ENCODE measurements at places on chromosomes 4 and X. TPM values are rescaled to one million over a fixed set of nuclear protein-coding genes. Genes with fewer than 3 reads are reported as not detected.

- DNase-seq: no peak
Measured at GRCh38 chr4:83036991-83037665, 2.1 kb downstream of the COPS4 start.

GRCh38 chr4:71593311-71593710 is 190.6 kb downstream of the GC start:
- DNase-seq: no peak

- DNase-seq: no peak
Measured at GRCh38 chr4:52919461-52919860, 57.3 kb downstream of the RASL11B start.

CT45A10 gene
- not detected for total RNA-seq

TLR3 gene
- total RNA-seq: 4.4 TPM

DNA sequence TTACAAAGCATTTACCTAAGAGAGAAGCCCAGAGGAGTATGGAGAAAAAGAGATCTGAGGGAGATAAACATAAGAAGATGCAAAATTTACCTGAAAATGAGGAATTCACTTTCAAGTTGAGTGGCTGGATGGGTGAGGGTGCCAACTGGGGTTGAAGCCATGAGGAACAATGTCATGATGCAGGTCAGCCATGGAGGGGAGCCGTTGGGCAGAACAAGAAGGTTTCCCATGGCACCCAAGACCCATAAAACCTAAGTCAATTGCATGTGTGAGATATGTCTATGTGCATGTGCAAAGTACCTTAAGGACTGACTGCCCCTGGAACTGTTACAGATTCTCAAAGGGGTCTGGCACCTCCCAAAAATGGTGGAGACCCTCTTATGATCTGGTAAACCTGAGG is 46.6 kb upstream of the PRRG1 start:
- DNase-seq: no peak

- no peak for DNase-seq
Measured at GRCh38 chrX:124862301-124862700, 457.4 kb upstream of the TEX13C start.

DNA sequence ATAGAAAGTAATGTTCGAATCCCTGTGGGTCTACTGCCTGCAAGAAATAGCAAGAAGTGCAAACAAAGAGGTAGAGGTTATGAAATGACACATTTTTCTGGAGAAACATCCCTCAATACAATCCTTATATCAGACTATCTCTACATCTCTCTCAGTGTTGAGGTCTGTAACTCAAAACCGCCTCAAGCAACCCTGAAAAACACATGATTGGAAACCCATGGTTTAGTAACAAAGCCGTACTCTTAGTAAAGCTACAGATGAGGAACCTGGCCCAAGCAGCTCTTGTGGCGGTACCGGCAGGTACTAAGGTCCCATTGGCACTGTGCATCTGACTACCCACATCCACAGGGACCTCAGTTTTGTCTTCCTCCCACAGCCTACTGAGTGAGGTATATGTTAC is 53.9 kb downstream of the IRF2 start:
- no peak for DNase-seq

DNA sequence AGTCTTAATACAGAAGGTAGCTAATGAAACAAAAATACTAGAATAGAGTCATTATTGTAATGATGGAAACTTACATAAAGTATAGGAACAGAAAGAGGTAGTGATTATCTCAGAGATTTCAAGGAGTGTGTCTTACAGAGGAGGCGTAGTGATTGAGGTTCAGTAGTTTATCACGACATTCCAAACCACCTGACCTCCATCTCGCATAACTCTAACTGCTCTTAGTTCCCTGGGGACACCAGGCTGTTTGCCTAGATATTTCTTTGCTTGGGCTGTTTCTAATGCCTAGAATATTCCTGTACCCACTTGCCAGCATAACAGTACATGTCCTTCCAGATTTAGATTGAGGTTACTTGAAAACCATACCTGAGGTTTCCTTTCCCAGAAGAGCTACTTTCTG is 29.1 kb downstream of the STAG2 start:
- DNase-seq: no peak

DNA sequence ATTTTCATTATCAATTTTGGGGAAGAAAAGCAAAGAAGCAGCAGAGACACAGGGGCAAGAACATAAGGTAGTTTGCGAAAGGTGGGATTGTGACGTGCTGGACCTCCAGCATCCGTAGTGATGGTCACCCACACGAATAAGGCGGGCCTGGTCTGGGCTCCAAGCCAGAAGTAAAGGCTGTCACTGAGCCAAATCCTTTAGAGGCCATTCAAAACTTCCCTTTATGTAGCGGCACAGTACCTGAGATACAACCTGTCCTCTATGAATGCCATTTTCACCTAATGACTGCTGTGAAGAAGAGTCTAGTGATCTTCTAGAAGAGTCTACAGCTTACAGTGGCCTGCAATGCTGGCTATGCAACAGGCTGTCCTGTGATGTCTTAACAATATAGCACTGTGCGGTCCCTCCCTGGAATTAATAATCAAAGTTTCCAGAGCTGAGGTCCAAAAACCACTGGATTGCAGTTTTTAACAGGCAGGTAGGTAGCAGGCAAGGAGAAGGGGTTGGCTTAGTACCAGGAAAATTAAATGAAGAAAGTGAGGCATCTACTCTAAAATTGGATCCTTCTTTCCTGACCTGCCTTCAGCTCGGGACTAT is 56.2 kb downstream of the TRIML1 start:
- DNase-seq: no peak

DNA sequence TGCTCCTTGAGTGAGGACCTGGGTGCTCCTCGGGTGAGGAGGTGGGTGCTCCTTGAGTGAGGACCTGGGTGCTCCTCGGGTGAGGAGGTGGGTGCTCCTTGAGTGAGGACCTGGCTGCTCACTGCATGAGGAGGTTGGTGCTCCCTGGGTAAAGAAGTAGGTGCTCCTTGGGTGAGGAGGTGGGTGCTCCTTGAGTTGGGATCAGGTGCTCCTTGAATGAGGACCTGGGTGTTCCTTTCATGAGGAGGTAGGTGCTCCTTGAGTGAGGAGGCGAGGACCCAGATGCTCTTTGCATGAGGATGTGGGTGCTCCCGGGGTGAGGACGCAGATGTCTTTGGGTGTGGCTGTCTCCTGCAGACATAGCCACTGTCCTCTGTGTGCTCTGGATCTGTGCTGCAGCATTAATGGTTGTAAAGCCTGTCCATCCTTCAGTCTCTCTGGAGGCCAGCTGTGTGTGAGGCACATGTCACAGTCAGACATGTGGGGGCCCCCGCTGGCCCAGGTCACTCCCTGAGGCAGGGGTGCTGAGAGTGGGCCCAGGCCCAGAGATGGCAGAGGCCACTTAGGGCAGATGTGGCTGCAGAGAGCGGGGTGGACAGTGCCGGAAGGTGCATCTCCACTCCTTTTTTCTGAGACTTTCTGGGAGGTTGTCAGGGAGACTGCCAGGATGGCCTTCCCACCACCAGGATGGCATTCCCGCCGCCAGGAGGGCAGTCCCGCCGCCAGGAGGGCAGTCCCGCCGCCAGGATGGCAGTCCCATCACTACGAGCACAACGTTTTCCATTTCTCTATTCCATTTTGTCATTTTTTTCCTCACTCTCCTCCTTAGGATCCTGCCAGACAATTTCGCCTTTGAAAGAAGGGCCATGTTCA is 101.8 kb downstream of the HMX1 start:
- peak; percentile 9 for DNase-seq

DNA sequence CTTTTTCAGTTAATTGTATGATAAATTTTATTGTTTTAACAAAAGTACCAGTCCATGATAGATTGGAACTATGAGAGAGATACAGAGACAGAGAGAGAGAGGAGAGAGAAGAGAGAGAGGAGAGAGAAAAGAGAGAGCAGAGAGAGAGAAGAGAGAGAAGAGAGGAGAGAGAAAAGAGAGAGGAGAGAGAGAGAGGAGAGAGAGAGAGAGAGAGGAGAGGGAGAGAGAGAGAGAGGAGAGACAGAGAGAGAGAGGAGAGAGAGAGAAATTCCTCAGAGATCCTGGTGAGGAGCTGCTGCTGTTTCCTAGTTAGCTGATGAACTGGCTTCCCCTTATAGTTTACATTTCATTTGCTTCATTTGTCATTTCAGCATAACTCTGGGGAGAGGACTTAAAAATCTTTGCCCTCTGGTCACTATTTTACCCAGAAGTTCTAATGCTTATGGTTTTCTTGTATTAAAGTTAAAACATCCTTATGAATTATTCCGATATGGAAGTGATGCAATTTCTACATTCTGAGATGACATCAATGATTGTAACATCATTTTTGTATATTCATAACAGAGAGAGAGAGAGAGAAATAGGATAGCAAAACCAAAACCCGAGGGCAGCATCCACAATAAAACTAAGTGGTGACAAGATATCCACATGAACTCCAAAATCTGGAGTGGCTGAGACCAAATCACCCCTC is 10.8 kb downstream of the CTAG1A start:
- DNase-seq: peak; percentile 40

DNA sequence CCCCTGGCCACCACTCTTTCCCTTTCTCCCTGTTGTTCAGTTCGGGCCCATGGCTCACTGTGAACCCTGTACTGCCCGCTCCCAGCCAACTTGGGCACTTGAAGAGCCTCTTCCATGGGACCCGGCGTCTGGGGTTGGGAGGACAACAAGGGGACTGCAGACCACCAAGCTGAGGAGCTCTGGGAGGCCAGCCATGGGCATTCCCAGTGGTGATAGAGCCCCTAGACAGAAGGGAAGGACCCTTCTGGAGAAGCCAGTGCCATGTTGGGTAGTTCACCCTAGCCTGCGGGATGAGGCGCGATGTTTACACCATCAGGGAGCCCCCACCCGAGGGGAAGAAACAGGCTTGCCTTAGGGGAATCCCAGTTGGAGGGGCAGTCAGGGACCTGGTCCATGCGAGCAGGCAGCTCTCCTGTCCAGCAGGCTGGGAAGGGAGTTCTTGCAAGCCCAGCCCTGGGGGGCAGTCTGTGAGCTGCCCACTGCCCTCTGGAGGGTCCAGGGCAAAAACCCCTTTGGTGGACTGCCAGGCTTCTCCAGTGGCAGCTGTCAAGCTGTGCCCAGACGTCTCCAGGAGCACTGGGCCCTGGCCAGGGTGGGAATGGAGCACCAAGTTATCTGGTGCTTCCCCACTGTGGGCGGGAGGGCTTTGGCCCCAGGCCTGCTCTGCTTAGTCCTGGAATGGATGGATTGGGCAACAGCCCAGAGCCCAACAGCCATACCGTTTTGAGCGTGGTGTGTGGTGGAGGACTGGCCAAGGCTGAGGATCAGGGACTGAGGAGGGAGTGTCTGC is 23.7 kb upstream of the UBA1 start:
- DNase-seq: no peak

PPM1K gene
- total RNA-seq: 9.5 TPM

SPACA5 gene
- total RNA-seq: not detected

Measured in A172 (cell line).